ENCODE measurements at places on chromosomes 7 and 10. TPM values are rescaled to one million over a fixed set of nuclear protein-coding genes. Genes with fewer than 3 reads are reported as not detected.

DNA sequence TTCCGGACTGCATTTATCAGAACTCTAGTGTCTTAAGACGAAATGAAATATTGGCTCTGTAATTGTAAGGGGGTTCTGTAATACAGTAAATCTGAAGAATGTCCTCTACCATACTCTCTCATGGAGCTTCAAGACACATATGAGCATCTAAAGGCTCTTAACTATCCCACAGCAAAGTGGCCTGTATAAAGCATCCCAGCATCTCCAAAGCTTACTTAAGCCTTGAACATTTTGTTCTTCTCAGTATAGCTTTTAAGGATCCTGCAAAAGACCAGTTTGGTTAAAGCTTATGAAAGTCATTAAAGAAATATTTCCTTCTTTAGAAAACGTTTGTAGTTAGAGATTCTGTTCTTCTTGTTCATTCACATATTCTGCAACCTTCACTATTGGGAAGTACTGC, 75.1 kb downstream of the HGF start:
- no peak for DNase-seq

DNA sequence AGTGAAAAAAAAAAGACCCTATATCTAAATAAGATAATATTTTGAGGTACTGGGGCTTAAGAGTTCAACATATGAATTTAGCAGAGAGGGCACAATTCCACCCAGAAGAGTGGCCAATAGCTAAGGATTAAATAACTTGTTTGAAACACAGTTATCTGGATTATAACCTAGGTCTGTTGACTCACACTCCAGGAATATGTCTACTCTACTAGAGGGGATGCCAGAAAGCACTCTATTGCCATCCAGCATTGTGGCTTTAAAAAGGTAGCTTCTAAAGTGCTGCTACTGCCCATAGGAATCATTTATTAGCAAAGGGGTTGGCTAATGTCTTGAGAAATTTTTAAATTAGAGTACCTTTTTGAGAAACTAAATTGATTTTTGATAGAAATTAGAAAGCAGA, 102.2 kb downstream of the PPP1R3A start:
- no peak for DNase-seq

DNA sequence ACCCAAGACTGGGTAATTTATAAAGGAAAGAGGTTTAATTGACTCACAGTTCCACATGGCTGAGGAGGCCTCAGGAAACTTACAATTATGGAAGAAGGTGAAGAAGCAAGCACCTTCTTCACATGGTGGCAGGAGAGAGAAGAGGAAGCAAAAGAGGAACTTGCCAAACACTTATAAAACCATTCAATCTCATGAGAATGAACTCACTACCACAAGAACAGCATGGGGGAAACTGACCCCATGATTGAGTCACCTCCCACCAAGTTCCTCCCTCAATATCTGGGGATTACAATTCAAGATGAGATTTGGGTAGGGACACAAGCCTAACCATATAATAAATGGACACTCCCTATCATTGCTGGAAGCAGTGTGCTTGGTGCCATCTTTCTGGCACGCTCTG, 506.3 kb downstream of the CALN1 start:
- no peak for DNase-seq

DNA sequence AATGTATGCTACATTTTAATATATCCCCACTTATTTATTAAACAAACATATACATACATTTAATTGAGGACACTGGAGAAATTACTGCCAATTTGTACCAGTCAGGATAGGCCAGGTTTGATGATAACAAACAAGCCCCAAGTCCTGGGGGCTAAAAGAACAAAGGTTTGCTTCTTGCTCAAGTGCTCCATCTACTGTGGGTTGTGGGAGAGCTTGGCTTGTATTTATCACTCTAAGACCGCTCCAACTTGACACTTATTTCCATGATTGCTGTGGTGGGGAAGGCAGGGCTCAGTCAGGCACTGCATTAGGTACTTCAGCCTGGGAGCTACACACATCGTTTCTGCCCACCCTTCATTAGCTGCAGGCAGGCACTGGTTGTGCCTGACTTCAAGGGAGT, 136.6 kb upstream of the ZNF32 start:
- no peak for DNase-seq

- no peak for DNase-seq
Observed at GRCh38 chr7:122416336-122416735, 111.8 kb upstream of the FEZF1 start.

DNA sequence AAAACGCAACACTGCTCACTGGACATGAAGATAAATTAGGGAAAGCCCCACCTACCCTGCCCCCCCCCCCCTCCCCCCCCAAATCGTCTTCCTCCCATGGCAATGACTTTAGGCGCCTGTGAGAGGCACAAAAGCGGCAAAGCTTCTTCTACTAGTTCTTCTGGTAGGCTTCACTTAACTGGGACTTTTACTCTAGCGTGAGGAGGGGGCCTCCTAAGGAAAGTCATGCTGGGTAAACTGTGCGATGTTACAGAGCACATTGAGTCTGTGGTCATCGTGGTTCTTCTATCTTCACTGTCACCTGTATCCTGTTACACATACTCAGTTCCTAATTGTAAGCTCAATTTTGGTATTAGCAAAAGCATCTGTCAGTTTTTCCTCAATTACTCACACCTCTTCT, 25.1 kb downstream of the HSPB1 start:
- DNase-seq: no peak

DNA sequence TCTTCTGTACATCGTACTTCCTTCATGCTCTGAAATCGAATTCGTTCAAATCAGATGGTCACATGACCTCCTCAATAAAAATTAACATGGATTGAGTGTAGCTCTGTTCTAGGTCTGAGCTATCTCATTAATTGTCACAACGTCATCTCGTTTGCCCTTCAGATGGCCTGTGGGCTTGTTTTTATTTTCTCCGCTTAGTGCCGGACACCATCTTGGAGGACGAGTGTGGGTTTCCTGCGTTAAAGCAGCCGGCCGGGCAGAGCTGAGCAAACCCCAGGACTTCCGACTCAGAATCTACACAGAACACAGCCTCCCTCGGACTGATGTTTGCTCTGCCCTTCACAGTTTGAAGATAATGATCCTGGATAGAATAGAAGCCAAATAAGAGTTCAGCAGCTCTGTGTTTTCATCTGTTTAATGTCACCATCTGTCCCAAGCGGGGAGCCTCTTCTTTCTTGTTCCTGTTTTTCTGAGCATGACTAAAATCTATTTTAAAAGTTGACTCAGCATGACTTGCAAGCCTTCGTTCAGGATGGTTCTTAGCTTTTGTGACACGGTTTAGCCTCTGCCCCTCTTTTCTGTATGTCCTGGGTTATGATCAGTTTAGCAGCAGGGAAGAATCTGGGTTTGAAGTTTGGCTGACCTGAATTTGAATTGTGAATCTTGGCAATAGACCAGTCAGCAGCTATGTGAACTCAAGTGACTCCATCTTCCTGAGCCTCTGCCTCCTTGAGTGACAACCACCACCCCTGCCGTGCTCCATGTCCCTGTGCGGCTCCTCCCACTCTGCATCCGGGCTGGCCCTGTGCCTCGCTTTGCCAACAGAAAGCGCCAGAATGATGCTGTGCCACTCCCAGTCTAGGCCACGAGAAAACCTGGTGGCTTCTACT, 30.6 kb upstream of the GALNTL5 start:
- peak; percentile 55 for DNase-seq

GRCh38 chr7:51290702-51291540, 25.7 kb downstream of the COBL start:
- DNase-seq: no peak

GRCh38 chr7:28033386-28033785, 147.2 kb downstream of the JAZF1 start:
- DNase-seq: no peak

- no peak for DNase-seq
Observed at GRCh38 chr10:34008656-34009055, 674.2 kb upstream of the NRP1 start.

DNA sequence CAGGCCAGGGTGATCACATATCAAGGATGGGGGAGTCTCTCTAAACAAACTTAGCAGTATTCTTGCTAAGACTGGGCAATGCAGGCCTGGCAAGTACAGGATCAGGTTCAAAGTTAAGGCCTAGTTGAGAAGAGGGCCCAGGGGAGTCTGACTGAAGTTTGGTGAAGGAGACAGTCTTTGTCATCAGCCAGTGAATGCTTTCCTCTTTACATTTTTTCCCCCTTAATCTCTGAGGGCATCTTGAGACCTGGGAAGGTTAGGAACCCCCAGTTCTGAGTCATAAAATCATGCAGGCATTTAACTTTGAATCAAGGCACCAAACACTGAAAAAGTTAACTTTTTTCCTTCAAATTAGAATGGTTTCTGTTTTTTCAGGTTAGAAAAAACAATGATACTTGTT, 311.5 kb downstream of the REEP3 start:
- DNase-seq: no peak

DNA sequence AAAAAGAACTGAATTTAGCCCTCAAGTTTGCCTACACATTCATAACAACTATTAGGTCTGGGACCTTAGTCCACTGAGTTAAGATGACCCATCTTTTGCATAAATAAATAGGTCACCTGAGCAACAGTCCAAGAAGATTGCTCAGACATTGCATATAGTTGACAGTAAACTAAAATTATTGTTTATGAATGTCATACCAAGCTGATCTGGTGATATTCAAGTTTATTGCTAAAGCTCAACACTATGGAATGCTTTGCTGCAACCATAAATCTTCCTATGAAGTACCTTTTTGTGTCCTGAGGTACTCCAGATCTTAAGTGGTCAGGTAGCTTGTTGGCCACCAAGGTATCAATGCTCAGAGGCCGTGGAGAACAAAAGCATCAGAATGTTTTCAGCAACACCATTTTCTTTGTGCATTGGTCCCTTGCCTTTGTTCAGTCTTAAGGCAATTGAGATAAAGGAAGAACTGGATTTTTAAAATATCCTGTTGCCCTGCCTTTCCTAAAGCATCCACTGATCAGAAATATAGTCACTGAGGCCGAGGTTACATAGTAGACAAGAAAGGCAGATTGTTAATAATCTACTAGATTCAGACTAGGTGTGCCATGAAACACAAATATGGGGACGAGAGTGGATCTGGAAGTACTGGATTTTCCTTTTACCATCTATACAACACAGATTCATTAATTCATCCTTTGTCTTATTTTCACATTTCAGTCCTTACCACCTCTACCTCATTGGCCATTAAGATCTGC, 321.3 kb downstream of the PTEN start:
- no peak for DNase-seq

GRCh38 chr7:169276-170172, 22.8 kb upstream of the FAM20C start:
- no peak for DNase-seq

- no peak for DNase-seq
Observed at GRCh38 chr10:124707144-124707467, 37.1 kb downstream of the FAM53B start.

GRCh38 chr10:21926949-21927348, 76.6 kb downstream of the DNAJC1 start:
- no peak for DNase-seq

DNA sequence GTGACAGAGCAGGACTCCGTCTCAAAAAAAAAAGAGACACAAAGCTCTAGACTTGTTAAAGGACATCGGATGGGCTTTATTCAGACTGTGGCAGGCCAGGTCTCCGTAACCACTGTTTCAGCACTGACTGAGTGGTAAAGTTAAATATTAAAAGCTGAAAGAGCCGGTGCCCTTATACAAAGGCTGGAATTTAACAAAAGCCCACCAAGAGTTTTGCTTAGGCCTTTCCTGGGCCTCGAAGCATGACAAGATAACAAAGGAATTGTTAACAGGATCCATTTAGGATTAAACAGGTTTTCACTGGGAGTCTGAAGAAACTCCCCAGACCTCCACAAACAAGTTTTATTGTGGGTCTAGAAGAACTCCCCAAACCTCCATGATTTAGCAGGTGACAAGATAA, 727.8 kb downstream of the TYW1 start:
- no peak for DNase-seq

GRCh38 chr7:36787933-36788378, 63.7 kb upstream of the AOAH start:
- DNase-seq: no peak

- no peak for DNase-seq
Observed at GRCh38 chr10:103885617-103886016, 30.2 kb upstream of the SH3PXD2A start.

- no peak for DNase-seq
Observed at GRCh38 chr7:108129018-108129965, 869 bp downstream of the LAMB4 start.

DNA sequence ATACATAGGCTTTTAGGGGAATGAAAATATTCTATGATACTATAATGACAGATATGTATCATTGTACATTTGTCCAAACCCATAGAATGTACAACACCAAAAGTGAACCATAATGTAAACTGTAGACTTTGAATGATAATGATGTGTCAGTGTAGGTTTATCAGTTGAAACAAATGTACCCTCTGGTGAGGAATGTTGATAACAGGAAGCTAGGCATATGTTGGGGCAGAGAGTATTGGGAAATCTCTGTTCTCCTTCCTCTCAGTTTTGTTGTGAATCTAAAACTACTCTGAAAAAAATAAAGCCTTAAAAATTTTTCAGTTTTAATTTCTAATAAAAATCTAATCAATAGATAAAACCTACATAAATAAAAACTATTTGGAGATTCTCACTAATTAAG, 36.9 kb downstream of the C1GALT1 start:
- no peak for DNase-seq

DNA sequence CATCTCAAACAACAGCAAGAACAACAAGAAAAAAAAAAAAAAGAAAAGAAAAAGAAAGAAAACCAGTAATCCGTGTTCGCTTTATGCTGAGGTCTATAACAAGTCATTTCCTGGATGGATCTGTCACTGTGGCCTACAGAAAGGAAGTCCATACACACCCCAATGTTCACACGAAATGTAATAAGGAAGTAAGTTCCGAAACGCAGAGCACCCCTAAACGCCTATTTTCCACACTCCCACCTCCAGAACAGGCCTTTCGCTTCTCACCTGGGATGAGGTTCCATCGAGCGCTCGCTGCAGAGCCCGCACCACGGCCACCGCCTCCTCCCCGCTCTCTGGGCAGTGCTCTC, 735 bp downstream of the ZNF394 start:
- DNase-seq: no peak

DNA sequence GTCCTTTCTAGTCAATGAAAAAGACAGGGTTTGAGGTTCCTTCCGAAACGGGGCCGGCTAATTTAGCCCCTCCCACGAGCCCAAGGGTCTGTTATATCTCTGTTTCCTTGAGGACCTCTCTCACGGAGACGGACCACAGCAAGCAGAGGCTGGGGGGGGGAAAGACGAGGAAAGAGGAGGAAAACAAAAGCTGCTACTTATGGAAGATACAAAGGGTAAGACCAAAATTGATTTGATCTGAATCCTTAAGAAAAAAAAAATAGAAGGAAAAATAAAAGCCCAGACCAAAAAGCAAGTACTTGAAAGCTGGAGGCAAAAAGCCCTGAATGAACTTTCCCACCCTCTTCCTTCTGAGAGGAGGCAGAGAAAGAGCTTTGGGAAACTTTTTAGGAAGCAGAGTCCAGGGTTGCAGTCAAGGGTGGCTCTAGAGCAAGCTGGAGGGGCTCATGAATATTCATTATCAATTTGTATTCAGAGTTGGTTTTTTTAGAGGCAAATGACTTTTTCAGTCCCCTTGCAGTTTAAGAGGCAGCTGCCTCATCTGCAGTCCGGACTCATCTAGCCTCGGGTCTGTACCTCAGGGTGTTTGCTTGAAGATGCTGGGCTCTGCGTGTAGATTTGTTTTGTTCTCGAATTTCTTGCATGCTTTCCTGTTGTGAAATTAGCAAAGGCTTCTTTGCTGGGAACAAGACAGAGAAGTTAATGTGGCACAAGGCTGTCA, at the start of gene ENTPD1:
ENTPD1 (plus strand) TSS at position 123 of the 721 bp plus-strand sequence; CDS start at position 200, 77 bp downstream.
- peak; percentile 4 for DNase-seq

Gene ZNF488
- total RNA-seq: 2.9 TPM

Gene CFAP46
- 5.2 TPM for total RNA-seq

Gene SRRM3
- 16.3 TPM for total RNA-seq

Gene INTS1
- total RNA-seq: 31.7 TPM

Gene RSBN1L
- 44.7 TPM for total RNA-seq

Gene LRRC4
- total RNA-seq: 21.4 TPM

Gene EN2
- total RNA-seq: 11.9 TPM

Gene URGCP
- 31.6 TPM for total RNA-seq

Gene OPN4
- not detected for total RNA-seq

All from cerebellum (tissue), 4 donors.